ENCODE measurements at places on chromosomes 5 and 9.

DNA sequence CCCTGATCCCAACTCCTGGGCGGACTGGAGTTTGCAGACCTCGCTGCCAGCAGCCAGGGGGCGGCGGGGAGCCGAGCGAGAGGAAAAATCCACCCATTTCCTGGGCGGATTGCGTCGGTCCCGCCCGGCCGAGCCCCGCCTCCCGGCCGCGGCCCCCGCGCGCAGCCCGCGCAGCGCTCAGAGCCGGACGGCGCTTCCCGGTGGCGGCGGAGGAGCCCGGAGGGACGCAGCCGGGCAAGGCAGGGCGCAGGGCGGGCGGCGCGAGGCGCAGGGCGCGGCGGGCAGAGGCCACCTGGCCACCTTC lies at the start of gene OLFM1:
Gene OLFM1, plus strand, starts transcription at position 180 of the 304 bp plus-strand sequence. CDS start 322 bp downstream, outside the sequence.
- peak; percentile 78 for DNase-seq

DNA sequence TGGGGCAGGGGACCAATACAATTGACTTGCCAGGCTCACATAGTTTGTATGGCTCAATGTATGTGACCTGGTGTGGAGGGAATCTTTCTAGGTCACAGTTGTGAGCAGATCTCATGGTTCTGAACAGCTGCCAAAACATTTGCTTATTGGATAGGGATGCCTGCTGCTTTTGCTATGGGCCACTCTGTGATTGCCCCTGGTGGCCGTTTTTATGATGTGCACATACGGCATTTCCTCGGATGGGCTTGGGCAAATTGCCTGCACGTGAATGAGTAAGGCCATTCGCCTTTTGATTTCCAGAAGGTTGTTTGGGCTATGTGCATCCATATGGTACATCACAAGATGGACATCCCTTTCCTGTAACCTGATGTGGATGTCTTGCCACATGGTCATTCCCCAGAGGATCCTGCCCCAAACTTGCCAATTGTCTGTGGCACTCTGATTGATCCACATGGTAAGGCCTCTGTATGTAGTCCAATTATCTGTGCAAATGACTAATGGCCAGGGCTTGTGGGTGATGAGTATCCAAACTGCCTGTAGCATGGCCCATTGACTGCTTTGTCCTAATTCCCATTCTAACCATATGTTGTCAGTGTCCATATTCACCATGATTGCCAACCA lies 10.7 kb upstream of the SLC22A4 start:
- peak; percentile 67 for DNase-seq

DNA sequence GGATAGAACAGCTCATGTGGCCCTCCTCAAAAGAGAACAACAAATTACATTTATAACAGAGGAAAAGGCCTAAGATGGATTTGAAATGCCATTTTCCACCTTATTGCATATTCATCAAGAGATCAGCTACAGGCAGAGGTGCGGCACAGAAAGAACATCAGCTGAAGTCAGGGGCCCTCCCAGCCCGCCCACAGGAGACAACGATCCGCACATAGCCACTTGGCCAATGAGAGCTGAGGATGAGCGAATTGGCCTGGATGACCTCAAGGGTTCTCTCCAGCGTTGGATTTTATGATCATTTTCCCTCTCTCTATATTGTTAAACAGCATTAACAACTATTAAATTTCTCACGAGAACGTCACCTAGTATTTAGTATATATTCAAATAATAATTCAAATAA lies 97.6 kb downstream of the GNAQ start:
- no peak for DNase-seq

GRCh38 chr9:122095010-122095767 lies 2.1 kb upstream of the TTLL11 start:
- DNase-seq, result peak; percentile 69

GRCh38 chr9:97529363-97530076 lies 28.1 kb downstream of the TMOD1 start:
- DNase-seq, result peak; percentile 31

DNA sequence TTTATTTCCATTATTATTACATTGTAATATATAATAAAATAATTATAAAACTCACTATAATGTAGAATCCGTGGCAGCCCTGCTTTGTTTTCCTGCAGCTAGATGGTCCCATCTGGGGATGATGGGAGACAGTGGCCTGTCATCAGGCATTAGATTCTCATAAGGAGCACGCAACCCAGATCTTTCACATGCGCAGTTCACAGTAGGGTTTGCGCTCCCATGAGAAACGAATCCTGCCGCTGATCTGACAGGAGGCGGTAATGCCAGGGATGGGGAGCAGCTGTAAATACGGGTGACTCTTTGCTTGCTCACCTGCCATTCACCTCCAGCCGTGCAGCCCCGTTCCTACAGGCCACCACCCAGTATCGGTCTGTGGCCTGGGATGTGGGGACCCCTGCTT lies 1879.3 kb upstream of the WWC1 start:
- no peak for DNase-seq

GRCh38 chr5:138968601-138969000 lies 93.5 kb upstream of the LRRTM2 start:
- no peak for DNase-seq

DNA sequence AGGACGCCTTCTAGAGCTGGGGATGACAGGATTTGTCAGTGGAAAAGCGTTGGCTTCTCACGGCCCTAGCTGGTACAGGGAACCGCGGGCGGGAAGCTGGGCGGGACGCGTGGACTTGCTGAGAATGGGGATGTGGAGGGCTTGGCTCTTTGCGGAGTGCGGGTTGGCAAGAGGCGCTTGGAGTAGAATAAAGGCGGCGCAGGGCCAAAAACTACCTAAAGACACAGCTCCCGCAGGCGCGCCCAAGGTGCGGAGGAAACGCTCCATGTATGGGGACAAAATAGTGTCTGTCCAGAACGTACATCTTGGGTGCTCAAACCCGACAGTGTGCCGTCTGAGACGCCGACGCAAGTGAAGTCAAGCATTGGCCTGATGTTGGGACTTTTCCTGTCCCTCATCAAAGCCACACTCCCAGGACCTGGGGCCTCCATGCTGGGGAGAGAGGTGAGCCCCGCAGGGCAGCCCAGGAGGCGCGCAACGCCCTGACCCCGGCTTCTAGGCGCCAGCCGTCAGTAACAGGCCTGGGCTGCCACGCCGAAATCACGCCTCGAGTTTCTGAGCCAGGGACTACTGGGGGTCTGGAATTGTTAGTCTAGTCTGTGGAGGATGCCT lies 1.6 kb upstream of the NKX2-5 start:
- no peak for DNase-seq

- peak; percentile 9 for DNase-seq
Observed at GRCh38 chr5:141880961-141881801, 3.0 kb upstream of the PCDH1 start.

DNA sequence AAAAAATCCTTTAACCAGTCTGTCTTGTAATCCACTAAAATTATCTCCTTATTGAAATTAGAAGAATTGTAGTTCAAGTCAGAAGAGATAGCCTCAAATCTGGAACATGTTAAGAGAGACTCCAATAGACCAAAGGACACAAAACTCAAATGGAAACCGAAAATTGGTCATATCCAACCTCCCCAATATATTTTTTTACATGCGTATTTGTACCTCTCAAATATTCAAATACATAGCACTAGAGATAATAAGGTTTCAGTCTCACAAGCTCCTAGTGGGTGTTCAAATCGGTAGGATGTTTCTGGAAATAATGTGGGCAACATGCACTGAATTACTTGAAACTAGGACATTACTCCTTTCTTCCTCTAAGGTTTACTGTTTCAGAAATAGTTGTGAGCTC lies 33.5 kb downstream of the EPB41L4A start:
- no peak for DNase-seq

GRCh38 chr5:87276655-87277054 lies 9.0 kb downstream of the RASA1 start:
- no peak for DNase-seq

GRCh38 chr9:90526386-90526785 lies 116.2 kb downstream of the DIRAS2 start:
- no peak for DNase-seq
